LoVo (cell line): ENCODE measurements at places on chromosomes 5 and 9.

DNA sequence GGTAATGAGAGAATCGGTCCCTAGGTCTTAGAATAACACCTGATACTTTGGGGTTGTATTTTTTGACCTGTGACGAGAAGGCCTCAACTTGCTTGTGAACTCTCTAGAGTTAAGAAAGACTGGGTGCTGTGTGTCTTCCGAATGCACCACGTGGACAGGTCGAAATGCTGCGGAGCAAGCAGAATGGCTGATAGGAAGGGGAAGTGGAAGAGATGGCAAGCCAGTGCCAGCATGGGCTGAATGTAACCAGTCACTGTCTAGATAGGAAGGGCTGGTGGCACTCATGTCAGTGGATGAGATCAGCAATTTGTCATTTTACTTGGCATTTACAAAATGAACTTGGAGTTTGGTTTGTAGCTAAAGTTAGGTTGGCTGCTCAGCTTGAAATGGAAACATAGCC, 5.6 kb downstream of the OTULINL start:
- no peak for DNase-seq

DNA sequence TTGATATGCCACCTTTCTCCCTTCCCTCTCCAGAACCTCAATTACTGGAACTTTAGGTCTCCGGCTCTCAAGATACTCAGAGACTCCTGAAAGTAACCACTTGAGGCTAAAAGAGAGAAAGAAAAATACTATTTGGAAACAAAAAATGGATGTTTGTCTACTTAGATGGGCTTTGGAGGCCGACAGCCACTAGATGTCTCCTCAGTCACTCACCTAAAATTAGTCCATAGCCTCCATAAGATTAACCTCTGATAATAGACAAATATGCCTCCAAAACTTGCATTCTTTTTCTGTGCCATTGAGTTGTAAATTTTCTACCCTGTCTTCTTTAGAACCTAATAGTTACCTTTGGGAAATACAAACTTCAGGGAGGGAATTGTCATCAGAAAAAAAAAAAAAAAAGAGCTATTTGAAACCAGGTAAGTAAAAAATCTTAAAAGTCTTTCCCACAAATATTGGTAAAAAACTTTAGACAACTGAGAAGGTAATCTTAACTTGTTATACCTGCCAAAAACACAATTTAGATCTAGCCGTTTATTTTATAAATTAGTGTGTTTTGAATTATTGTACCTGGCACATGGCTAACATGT, 11.2 kb upstream of the PCDH1 start:
- DNase-seq: no peak

GRCh38 chr9:129437626-129438323, 183.1 kb downstream of the C9orf50 start:
- no peak for DNase-seq

- no peak for DNase-seq
These were observed 16.0 kb downstream of the TMOD1 start for GRCh38 chr9:97517331-97518089.

- no peak for DNase-seq
These were observed 3.8 kb downstream of the IFNA1 start for GRCh38 chr9:21443849-21444625.

- no peak for DNase-seq
These were observed 11.0 kb upstream of the HAPLN1 start for GRCh38 chr5:83731638-83732037.

GRCh38 chr9:6243746-6244145, 28.1 kb downstream of the IL33 start:
- DNase-seq: peak; percentile 74

GRCh38 chr5:57676222-57677098, 193.8 kb upstream of the ACTBL2 start:
- DNase-seq: no peak

DNA sequence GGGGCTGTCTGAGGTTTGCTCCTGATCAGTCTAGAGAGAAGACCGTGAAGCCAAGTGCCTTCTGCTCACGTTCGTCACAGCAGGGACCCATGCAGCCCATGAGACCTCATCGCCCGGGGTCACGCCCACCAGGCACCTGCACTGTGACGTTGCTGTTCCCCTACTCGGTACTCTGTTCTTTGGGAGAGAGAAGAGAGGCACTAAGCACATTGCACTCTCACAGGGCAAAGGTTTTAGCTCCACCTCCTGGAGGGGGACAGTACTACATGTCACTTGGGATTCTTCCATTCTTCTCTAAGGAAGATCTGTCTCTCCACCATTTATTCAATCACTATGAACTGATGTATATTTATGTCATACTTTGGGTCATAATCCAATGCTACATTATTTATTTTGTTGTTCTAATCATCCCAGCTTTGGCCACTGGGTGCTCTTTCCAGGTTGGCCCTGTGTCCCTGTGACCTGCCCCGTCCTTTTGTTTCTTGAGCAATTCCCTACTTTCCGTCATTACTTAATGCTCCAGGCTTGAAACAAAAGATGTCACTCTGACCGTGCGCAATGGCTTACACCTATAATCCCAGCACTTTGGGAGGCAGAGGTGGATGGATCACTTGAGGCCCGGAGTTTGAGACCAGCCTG, 31.4 kb upstream of the BRD3 start:
- DNase-seq: peak; percentile 34

DNA sequence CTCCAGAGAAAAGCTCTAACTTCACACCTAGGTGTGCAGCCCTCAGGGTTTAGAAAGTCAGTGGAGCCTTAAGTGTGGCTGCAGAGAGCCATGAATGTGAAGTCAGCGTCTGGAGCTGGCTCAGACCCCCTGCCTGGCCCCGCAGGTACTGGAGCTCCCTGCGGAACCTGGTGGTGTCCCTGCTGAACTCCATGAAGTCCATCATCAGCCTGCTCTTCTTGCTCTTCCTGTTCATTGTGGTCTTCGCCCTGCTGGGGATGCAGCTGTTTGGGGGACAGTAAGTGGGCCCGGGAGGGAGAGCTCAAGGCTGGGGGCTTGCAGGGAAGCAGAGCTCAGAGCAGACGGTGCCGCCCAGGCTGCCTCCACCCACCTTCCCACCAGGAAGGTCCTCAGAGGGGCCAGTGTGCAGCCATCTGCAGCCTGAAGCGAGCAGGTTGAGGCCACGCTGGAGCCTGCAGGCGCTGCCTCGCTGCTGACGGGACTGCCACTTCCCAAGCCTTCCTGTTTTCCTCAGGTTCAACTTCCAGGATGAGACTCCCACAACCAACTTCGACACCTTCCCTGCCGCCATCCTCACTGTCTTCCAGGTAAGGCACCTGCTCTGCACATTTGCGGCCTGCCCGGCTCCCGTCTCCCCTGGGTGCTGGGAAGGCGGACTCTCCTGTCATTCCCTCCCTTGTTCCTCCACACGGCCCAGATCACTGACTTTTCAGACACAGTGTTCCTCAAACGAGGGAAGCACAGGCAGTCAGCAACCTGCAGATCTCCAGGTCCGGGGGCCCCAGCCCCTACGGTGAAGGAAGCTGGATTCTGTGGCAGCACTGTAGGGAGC, 108.9 kb downstream of the CACNA1B start:
- DNase-seq: no peak

GRCh38 chr5:133820507-133820906, 147.9 kb downstream of the C5orf15 start:
- no peak for DNase-seq

- no peak for DNase-seq
These were observed 112.8 kb downstream of the MAPKAP1 start for GRCh38 chr9:125594223-125594610.

DNA sequence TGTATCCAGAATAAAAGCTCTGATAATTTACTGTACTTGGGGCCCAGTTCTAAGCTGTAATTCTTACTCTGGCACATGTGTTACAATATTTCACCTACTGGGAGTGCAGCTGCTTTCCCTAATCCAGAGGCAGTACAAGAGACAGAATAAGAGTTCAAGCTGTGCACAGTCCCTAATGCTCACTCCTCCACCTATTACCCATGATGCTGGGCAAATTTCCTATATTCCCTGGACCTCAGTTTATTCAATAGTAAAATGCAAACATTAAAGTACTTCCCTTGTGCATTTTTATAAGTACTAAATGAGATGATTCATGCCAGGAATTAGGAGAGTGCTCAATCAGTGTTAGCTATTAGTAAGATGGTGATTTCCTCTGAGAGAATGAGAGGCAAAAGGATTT, 28.0 kb upstream of the TAF11L2 start:
- DNase-seq: no peak
